Activated CD4-positive, alpha-beta T cell treated with anti-CD3 and anti-CD28 coated beads for 4 hours (primary cell): ENCODE measurements at places on chromosomes 5 and 9.
A peak's percentile ranks its signal among the peaks of the same experiment; 100 is the strongest.

DNA sequence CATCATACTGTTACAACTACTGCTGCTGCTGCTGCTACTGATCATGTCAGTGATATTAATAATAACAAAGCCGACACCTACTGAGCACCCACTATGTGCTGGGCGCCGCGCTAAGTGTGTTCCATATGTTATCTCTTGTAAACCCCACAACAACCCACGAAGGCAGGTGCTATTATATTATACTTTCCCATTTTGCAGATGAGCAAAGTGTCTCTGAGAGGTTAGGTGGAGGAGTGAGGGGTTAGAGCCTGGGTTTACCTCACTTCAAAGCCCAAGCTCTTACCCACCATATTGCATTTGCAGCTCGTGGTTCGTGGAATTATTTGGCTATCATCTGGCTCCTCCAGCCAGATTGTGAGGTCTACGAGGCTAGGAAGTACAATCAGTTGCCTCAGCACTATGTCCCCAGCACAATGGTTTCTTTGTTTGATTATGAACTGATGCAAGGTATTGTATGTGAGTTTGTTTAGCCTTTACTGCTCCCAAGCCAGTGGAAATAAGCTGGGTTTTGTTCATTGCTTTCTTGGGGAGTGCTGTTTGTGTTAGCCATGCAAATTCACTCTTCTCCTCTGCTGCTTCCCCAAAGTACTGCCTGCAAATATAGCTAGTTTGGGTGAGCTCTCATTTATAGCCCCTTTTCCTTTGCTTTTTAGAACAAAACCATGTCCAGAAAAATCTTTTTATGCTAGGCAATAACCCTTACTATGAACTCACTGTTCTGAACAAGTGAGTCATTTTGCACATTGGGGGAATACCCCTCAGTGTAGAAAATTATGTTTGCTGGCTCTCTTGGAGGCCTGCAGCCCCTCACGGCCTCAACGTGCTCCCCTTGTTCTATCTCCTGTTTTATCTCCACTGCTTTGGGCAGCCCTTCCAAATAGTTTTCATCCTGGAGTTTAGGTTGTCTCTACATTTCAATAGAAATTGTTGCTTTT is 47.9 kb downstream of the ALG2 start:
- DNase-seq = no peak

GRCh38 chr5:14185326-14186058 is 42.4 kb downstream of the TRIO start:
- DNase-seq = no peak

DNA sequence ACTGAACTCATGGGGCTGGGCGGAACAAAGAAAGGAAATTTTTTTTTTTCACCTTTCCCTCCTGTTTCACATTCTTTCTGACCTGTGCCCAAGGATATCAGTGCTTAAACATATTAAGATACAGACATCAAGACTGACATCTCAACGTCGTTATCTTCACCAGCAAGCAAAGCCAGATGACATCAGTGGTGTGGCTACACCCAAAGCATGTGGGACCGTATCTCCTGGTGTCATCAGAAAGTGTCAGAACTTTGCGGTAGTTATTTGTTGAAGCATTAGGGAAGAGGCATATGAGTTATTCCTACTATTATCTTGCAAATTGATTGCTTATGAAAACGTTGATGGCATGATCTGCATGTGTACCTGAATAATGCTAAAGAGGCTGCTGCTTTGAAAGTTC is 487.4 kb downstream of the TLE4 start:
- no peak for DNase-seq

DNA sequence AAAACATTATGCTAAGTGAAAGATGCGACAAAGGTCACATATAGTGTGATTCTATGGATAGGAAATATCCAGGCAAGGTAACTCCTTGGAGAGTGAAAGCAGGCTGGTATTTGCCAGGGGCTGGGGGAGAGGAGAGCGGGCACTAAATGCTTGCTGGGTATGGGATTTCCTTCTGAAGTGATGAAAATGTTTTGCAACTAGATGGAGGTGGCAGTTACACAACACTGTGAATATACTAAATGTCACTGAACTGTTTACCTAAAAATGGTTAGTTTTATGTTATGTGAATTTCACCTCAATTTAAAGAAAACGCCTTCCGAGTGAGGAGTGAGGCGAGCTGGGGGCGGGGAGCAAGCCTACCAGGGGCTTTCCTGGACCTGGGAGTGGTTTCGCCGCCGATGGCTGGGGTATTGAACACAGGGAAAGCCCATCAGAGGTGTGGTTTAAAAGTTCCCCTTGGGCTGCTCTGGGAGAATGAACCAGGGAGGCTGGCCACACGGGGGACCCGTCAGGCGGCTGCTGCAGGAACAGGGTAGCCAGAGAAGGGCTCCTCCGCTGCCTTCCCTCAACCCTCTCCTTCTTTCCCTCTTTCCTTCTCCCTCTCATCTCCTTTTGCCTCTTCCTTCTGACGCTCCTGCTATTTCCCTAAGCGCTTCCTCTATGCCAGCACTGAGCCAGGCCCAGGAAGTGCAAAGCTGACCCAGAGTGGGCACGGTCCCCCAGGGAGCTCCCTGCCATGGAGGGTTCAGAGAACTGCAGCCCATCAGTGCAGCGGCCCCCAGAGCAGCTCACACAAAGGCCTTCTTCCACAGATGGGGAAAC is 4.9 kb downstream of the AKNA start:
- DNase-seq = peak; percentile 71

DNA sequence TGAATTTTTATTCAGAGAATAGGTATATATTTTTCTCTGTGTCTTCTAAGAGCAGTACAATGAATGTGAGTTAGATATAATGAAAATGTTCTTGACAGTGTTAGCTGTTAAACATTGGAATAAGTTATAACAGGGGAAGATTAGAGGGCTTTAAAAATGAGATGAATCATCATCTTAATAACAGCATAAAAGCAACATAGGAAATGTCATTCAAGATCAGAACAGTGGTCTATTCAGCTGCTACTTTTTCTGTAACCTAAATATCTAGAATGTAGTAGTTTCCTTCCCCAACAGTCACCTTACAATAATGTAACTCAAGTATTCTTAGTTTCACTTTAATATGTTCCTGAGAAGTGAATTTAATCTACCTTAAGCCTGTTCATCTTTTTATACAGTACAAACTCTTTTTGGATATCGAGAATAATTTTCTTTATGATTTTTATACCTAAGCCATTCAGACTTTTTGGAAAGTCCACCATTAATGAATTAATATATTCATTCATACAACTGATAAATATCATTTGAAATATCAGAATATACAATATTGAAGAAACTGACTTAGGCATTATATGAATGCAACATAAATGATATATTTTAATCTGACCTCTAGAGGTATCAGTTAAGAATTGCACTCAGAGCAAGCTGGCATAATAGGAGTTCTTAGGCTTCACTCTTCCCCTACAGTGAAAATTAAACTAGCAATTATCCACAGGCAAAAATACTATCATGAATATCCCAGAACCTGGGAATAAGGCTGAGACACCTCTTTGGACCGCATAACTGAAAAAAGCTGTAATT is 66.1 kb upstream of the EDIL3 start:
- no peak for DNase-seq

- DNase-seq = no peak
Observed at GRCh38 chr9:87703636-87704276, 22.2 kb upstream of the CTSL start.

- DNase-seq = no peak
Observed at GRCh38 chr5:147187099-147187540, 47.7 kb upstream of the STK32A start.

DNA sequence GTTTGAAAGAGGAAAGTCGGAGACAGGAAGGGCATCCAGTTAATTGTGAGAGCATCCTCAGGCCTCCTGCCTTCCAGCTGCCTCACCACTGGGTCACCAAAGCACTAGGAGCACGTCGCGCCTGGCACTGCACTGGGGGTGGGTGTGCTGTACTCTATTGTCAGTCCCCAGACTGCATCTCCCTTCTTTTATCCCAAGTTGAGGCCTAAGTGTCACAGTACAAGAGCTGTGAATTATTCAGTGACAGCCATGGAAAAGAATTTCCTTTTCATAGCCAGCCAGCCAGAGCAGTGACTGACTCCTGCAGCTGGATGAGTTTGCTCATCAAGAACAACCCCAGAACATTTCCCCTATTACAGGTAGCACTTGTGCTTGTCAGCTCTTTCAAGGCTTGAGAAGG is 16.3 kb downstream of the CLTA start:
- DNase-seq = no peak

GRCh38 chr9:134964271-134965055 is 46.8 kb upstream of the FCN1 start:
- DNase-seq = no peak

- no peak for DNase-seq
Observed at GRCh38 chr5:7615566-7616061, 219.7 kb downstream of the ADCY2 start.

GRCh38 chr9:112285056-112285455 is 48.4 kb downstream of the PTBP3 start:
- no peak for DNase-seq

- no peak for DNase-seq
Observed at GRCh38 chr5:56090793-56091460, 96.2 kb upstream of the IL6ST start.

DNA sequence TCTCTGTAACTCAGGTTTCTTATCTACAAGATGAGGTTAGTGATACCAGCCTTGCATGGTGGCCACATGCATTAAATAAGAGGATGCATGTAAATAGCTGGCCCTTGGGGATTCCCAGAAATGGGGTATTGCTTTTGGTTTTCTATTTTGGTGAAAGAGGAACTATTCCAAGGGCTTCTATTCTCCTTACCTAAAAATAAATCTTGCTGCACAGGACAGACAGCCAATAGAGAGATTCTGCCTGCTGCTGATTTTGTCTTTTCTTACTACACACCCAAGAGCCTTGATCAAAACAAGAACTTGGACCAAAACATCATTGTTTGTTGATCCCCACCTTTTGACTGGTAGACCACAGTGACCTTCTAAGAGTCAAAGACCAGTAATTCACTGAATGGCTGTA is 161.8 kb downstream of the PJA2 start:
- no peak for DNase-seq

GRCh38 chr5:10262121-10262774 is 12.2 kb downstream of the CCT5 start:
- no peak for DNase-seq

- no peak for DNase-seq
Observed at GRCh38 chr5:178940569-178941360, at the start of gene ZNF454. Gene ZNF454 (plus strand): TSS chr5:178941198. CDS start chr5:178942792, 1,594 bp downstream.

DNA sequence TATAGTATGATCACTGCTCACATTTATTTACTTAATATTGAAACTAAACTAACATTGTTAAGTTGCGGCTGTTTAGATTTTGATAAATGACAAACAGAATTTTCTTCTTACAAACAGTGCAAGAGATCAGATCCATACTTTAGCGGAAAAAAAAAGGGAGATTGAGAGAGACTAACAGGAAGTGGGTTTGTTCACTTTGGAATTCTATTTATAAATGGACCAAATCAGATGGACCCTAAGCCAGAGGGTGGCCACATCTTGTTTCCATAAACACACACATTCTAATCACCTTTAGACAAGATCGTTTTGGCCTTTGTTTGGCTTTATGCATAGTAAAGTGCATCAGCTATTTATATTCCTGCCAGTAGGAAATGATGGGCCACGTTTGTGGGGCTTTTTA is 381.4 kb upstream of the CD180 start:
- no peak for DNase-seq

- DNase-seq = no peak
Observed at GRCh38 chr5:39501397-39501796, 76.6 kb upstream of the DAB2 start.

DNA sequence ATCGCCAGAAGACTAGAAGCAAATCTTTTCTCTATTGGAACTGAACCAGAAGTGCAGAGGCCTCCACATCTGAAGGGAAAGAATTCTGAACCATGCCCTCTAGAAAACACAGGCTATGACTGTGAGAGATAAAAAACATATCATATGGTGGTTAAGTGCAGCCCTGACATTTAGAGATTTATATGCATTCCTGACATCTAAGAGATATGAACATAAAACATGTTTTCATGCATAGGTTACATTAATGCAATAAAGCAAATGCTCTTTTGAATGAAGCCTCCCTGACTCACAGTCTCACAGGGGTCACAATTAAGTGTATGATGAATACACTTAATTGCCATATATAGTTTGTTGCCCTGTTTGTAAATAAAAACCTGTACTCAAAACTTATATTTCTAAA is 28.9 kb upstream of the CKMT2 start:
- no peak for DNase-seq

DNA sequence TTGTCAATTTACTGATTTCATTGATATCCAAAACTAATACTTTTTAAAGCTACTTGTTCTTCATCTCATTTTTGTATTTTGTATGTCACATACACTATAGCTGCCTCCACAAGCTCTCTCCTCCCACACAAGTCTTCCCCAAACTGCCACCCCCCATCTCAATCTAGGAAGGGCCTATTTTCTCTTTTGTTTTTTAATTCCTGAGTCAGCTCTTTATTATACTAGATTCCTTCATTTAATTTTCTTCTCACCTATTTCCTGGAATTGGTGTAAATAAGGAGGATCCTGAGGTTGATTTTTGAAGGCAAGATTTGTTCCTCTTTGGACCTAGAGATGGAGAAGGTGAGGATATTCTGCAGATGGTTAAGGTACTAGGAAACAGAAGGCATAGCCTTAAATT is 277.4 kb downstream of the GABRB2 start:
- no peak for DNase-seq

- DNase-seq = no peak
Observed at GRCh38 chr9:85941966-85942912, 1.3 kb downstream of the NAA35 start.

- no peak for DNase-seq
Observed at GRCh38 chr5:548256-548655, 24.0 kb upstream of the SLC9A3 start.

DNA sequence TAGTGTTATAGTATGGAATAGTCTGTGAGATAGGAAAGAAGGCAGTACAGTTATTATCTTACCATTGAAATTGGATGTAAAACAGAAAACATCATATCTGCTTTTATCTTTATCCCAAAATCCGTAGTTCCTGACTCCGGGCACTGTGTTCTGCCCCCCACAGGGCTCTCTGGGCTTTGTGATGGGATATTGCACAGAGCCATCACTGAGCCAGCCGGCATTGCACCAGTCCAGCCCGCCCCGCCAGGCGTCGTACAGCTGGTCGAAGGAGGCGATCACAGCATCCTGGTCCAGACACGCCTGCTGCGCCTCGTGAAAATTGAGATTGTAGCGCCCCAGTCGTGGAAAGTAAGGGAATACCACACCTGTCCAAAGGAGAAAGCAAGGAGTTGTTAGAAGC is 76.4 kb downstream of the HAPLN1 start:
- DNase-seq = no peak

GRCh38 chr9:19379697-19380046 is 364 bp downstream of the RPS6 start:
- DNase-seq = no peak

GRCh38 chr9:89543111-89543510 is 45.2 kb upstream of the SEMA4D start:
- DNase-seq = no peak
